Hepatocyte (in vitro differentiated cells): ENCODE measurements at places on chromosomes 1 and 21.

DNA sequence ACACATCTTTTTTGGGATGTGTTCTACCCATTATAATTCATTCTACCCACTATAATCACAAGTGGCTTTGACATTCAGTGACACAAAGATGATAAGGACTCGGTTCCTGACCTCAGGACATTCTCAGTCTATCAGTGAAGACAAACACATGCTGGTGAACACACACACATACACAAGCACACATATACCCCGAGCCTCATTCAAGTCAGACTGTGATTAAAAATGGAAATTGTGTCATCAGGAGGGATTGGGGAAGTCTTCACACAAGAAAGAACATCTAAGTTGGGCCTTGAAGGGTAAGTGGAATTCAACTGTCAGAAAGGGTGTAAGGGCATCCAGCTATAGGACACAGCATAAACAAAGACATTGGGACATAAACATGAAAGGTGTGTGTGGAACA, 2.6 kb upstream of the LAD1 start:
- no peak for DNase-seq

GRCh38 chr1:207791290-207791689, 39.4 kb downstream of the CD46 start:
- no peak for DNase-seq

DNA sequence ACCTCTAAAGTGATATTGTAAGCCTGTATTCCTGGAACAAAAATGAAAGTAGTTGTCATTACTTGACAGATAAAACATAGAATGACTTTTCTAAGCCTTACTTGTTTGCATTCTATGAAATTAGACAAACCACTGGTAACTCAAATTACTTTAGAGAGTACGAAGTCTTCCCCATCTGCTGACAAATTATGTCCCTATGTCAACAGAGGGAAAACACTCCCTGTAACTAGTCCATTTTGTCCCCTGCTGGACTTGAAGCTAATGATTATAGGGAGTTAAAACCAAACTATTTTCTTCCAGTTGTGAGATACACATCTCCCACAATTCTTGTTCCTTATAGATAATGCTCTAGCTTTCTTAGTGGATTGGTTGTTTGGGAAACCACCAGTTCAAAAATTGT, 39.6 kb downstream of the GREM2 start:
- DNase-seq: no peak

- DNase-seq: no peak
Measured at GRCh38 chr1:170310951-170311350, 165.2 kb downstream of the NTMT2 start.

- DNase-seq: peak; percentile 87
Measured at GRCh38 chr1:156356875-156357534, 12.0 kb upstream of the RHBG start.

- DNase-seq: peak; percentile 52
Measured at GRCh38 chr1:37038227-37039093, 4.1 kb upstream of the GRIK3 start.
